ENCODE measurements at places on chromosomes 16 and 17.

DNA sequence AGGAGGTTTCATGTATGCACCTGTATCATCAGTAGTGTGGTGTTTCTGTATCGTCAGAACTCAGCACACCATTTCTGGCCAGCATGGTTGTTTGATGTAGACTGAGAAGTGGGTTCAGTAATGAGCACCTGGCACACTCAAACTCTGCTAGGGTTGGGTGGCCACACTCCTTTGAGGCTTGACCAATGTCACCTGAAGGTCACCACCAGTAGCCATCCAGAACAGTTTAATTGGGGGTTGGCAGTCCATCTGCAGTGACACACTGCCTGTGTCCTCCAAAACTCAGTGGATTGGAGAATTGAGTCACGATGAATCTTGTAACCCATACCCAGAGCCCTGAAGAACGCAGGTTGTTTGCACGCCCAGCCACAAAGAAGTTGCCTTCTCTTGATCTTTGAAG is 86.8 kb upstream of the HSBP1 start:
- no peak for DNase-seq

GRCh38 chr17:54903375-54903774 is 2.7 kb downstream of the TOM1L1 start:
- DNase-seq: no peak

DNA sequence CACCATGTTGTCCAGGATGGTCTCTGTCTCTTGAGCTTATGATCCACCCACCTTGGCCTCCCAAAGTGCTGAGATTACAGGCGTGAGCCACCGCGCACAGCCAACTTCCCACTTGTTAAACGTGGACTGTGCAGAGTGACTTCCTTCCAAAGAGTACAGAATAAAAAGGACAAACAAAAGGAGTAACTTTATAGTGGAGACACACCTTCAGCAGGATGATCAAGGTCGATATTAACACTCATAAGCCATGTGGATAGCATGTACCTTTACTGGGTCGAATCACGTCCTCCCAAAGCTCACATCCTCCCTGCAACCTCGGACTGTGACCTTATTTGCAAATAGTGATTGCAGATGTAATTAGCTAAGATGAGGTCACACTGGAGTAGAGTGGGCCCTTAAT is 10.1 kb upstream of the ZFP1 start:
- no peak for DNase-seq

GRCh38 chr16:86414991-86415740 is 95.2 kb upstream of the FOXF1 start:
- DNase-seq: no peak

- DNase-seq: no peak
These were observed 45.8 kb upstream of the CIBAR2 start for GRCh38 chr16:85157813-85158742.

- DNase-seq: no peak
These were observed 19.6 kb upstream of the SLC35B1 start for GRCh38 chr17:49727380-49727779.

- DNase-seq: no peak
These were observed 266.4 kb upstream of the RPL38 start for GRCh38 chr17:73936908-73937627.

- no peak for DNase-seq
These were observed 338 bp downstream of the MAPK3 start for GRCh38 chr16:30122604-30123160.

- DNase-seq: no peak
These were observed 179.8 kb upstream of the HSBP1 start for GRCh38 chr16:83627996-83628395.

DNA sequence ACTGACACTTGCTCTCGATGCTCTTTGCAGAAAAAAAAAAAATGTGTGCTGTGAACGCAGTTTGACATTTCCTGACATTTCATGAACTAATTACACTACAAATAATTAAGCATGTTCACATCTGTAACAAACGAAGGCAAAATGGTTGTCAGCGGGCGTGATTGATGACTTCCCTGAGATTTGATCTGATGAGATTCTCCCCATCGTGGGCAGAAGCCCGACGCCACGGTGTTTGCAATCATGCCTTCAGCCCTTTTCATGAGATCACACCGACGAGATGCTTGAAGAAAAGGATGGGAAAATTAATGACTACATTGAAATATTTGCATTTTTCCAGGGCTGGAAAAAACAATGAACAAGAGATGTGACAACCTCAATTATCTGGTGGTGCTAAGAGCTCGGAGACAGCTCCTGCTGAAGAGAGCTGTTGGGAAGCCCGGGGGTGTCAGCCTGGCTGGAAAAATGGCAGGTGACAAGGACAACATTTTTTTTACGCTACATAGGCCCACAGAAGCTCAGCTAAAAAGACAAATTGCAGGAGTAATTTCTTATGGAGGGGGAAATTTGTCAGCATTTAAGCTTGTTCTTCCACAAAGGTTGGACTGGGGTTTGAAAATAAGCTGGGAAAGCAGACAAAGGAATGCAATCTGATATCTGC is 259.4 kb upstream of the IRX3 start:
- peak; percentile 39 for DNase-seq

- DNase-seq: no peak
These were observed 18.0 kb upstream of the NAGS start for GRCh38 chr17:43986225-43986981.

DNA sequence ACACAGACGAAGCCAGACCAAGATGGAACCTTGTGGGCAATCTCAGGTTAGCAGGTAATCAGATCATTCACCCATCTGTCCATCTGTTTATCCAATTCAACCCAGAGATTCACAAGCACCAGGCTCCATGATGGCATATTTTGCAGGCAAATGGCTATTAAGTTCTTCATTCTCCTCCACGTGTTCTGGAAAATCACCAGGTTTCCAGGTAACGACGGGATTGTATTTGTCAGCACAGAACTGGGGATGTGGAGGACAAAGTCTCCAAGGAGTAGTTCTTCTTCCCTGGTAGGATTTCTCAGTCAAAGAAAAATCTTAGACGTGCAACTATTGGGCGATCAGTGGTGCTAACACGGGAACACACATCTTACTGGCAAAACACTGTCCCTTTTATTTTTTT is 368.8 kb downstream of the SLC39A11 start:
- no peak for DNase-seq

- no peak for DNase-seq
These were observed 111.5 kb downstream of the ZFHX3 start for GRCh38 chr16:72936408-72936807.

DNA sequence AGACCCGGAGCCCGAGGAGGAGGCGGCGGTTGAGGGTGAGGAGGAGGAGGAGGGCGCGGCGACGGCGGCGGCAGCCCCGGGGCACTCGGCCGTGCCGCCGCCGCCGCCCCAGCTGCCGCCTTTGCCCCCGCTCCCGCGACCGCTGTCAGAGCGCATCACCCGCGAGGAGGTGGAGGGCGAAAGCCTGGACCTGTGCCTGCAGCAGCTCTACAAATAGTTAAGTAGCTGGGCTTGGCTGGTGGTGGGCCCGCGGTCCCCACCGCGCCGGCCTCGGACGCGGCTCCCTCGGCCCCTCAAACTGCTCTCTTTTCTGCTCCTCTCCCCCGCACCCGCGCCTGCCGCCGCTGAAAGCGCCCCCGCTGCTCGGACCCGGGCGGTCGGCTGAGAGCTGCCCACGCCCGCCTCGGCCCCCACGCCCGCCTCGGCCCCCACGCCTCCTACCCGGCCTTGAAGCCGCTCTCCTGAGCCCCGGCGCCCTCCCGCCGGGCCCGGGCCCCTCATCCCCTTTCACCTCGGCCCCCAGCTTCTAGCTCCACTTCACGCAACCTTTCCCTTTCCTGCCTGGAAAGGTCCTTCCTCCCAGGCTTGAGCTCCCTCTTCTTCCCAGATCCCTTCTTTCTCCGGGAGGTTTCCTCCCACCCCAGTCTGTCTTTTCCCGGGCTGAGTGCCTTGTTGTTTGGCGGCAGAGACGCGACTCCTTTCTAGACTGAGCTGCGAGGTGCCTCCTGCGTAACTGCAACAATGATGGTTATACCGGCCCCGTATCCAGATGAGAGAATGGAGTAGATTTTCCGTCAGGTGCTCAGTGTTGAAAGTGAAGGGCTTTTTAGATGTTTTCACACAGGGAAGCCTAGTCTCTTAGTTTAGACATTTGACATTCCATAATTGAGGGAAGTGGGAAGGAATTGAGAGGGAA is 850 bp downstream of the PPM1E start:
- DNase-seq: no peak

DNA sequence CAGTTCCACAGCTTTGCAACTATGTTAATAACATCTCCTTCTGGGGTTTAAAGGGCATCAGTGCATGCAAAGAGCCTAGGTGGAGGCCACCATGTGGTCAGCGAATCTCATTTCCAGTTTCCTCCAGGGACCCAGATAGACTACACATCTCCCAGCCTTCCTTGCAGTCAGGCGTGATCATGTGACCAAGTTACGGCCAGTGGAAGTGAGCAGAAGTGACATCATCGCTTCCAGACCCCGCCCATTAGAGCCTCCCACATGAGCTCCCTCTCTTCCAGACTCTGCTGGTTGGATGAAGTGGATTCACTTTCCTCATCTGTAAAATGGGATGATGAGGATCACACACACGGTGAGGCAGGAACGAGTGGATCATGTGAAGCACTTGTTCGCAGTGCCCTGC is 27.4 kb upstream of the KDM8 start:
- DNase-seq: no peak

- no peak for DNase-seq
These were observed 37.2 kb downstream of the NKD1 start for GRCh38 chr16:50585331-50585776.

GRCh38 chr17:6506679-6507231 is 49.6 kb downstream of the PITPNM3 start:
- no peak for DNase-seq

DNA sequence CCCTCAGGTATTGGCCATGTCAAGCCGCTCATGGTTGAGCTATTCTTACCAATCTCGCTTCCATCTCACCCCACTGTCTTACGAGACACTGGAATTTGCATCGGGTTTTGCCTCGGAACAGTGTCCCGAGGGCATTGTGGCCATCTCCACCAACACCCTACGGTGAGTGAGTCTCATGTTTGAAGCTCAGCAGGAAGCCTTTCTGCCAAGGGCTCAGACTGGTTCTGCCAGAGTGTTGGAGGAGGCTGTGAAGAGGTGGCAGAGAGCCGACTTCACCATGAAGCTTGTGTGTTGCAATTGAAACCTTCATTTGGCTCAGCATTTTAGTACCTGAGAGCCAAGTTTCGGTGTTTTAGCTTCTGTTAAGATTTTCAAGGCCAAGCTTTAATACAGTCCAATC is 38.0 kb downstream of the SF3B3 start:
- no peak for DNase-seq

GRCh38 chr17:80183581-80184422 is 14.0 kb downstream of the CARD14 start:
- no peak for DNase-seq

- DNase-seq: no peak
These were observed 61.3 kb downstream of the NKD1 start for GRCh38 chr16:50609471-50609870.

- no peak for DNase-seq
These were observed 3.5 kb upstream of the SPATA2L start for GRCh38 chr16:89705006-89705405.

GRCh38 chr17:82449131-82449882 is 1.2 kb downstream of the CYBC1 start:
- peak; percentile 8 for DNase-seq

DNA sequence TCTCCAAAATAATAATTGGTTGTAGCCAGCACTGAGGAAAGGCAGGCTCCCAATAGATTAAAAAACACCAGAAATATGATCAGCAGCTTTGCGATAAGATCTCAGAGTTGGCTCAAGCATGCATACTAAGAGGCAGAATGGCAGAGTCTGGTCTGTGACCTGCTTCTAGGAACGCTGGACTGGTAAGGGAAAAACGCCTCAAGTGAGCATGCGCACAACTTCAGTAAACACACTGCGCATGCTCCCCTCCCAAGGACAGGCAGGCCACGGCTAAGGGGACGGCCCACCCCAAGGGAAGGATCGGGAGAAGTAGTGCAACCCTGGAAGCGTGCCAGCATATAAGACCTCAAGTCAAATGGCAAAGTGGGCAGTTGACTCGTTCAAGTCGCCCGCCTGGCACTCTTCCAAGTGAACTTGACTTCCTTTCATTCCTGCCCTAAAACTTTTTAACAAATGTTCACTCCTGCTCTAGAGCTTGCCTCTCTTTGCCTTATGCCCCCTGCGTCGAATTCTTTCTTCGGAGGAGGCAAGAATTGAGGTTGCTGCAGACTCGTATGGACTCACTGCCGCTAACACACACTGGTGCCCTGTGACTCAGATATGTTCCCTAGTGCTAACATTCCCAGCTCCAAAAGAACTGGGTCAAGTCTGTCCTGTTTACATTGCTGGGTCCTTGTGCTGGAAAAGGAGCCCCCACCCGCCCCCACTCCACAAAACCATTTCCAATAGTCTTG is 22.4 kb upstream of the PRM1 start:
- no peak for DNase-seq

DNA sequence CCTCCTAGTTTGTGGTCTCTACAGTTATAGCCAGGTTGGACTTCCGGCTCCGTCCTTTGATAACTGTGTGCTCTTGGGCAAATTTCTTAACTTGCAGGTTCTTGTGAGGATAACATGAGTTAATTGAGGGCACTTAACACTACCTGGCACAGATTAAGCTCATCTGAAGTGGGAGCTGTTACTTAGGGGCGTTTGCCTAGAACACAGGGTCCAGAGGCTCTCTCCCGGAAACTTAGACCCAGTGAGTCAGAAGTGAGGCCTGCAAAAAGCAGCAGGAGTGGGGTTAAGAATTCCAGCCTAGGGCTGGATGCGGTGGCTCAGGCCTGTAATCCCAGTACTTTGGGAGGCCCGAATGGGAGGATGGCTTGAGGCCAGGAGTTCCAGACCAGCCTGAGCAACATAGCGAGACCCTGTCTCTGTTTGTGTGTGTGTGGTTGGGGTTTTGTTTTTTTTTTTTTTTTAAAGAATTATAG is 1.4 kb downstream of the MVP start:
- DNase-seq: no peak

DNA sequence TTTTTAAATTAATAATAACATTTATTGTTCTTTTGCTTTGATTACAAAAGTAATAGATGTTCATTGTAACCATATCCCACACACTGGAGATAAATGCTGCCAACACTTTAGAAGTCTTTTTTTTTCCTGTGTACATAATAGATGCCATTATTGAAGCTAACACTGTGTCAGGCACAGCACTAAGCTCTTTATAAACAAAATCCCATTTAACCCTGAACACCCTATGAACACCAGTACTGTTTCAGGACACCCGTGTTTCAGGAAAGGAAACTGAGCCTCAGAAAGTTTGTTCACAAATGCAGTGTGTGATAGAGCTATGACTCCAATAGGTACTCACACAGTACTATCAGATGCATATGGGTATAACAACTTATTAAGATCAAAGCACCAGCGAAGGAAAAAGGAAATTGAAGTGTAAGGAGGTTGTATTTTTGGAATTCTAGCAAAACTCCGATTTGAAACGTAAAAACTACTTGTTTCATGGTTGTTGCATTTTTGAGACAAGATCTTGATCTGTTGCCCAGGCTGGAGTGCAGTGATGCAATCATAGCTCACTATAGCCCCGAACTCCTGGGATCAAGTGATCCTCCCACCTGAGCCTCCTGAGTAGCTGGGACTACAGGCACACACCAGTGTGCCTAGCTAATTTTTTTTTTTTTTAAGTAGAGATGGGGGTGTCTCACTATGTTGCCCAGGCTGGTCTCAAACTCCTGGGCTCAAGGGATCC is 2.0 kb upstream of the KIFC3 start:
- DNase-seq: no peak

Measured in NCI-H1417 treated with DMSO at 0.1 percent for 48 hours (cell line).